Psoas muscle (tissue), 8 donors: ENCODE measurements at places on chromosomes 1 and 21. TPM values are rescaled to one million over a fixed set of nuclear protein-coding genes. Genes with fewer than 3 reads are reported as not detected.

The CA6 gene
- not detected for total RNA-seq

The FALEC gene
- not detected for total RNA-seq

The ZNF672 gene
- 57.0 TPM for total RNA-seq

The CFHR3 gene
- 0.11 TPM for total RNA-seq

The PDC gene
- total RNA-seq, result not detected
